ENCODE measurements at places on chromosomes 6 and 20.

GRCh38 chr6:5208471-5208971, 52.2 kb downstream of the LYRM4 start:
- no peak for DNase-seq

DNA sequence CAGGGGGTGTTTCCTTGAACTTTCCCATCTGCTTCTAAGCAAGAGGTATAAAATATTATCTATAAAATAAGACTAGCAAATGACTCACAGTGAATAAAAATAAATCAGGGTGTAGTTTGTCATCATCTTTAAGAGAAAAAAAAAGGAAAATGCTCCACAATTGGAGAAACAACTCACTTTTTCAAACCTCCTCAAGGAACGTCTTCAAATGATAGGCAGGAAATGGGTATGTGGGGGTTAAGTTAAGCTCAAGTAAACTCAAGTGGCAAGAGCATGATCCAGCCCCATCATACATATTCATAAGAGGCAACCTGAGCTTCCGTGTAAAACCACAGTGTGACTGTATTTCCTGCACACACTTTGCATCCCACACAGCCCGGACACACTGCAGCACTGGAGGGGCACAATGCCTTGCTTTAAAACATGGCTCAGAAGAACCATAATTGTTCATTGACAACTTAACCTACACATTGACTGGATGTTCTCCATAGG, 58.5 kb upstream of the CEP85L start:
- DNase-seq = peak; percentile 94

- DNase-seq = peak; percentile 1
These were observed 132.9 kb upstream of the MCHR2 start for GRCh38 chr6:100126790-100127484.

GRCh38 chr20:34163307-34163706, 51.3 kb upstream of the EIF2S2 start:
- no peak for DNase-seq

DNA sequence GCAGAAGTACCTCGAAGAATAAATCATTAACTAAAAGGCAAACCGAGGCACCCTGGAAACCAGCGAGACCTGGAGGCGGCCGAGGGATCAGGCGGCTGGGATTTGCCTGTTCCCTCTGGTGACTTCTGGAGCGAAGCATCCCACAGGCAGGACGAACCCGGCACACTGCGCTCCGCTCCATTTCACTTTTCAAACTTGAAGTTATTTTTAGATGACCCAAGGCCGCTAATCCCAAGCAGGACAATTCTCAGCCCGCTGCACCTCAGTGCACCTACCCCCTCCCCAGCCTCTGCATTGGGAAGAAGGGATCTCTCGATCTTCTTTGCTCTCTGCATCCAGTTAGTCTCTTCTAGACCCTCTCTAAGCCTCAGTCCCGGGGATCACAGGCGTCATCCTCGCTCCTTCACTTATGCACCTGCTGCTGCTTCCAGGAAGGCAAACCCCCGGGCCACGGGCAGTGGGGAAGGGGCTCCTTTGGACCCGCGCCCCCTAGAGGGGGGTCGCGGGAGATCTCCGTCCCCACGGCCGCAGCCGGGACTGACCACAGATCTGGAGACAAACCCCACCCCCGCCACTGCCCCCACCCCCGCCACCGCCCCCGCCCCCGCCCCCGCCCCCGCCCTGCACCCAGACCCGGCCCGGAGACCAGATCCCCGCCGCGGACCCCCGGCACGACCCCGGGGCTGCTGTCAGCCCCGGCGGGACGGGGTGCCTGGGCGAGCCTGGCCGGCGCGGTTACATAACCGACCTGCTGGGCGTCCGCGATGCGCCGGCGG, 636 bp downstream of the RCAN2 start:
- peak; percentile 66 for DNase-seq

DNA sequence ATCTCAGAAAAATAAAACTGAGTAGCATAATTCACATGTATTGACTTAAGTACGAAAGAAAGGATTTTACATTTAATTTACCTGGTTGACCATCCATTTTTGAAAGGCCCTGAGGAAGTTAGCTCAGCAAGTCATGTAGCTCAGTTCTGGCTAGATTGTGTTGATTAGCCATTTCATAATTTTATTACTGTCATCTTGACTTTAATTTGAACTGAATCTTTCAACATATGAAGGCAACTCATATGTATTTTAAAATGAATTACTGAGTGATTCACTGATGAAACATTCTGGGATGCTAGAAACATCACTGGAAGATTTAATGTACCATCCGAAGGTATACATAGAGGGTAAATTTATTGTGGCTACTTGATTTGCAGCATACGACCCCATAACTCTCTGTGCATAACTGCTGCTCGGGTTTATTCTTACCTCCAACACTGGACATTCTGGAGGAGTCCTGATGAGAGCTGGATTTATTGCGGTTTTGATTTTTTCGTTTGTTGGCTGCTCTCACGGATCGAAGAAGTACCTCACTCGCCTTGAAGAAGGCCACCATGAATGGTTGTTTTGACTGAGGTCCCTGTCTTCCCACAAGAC, 101.7 kb downstream of the BMP5 start:
- no peak for DNase-seq

- DNase-seq = no peak
These were observed 58.1 kb upstream of the SNAP91 start for GRCh38 chr6:83767033-83767432.

DNA sequence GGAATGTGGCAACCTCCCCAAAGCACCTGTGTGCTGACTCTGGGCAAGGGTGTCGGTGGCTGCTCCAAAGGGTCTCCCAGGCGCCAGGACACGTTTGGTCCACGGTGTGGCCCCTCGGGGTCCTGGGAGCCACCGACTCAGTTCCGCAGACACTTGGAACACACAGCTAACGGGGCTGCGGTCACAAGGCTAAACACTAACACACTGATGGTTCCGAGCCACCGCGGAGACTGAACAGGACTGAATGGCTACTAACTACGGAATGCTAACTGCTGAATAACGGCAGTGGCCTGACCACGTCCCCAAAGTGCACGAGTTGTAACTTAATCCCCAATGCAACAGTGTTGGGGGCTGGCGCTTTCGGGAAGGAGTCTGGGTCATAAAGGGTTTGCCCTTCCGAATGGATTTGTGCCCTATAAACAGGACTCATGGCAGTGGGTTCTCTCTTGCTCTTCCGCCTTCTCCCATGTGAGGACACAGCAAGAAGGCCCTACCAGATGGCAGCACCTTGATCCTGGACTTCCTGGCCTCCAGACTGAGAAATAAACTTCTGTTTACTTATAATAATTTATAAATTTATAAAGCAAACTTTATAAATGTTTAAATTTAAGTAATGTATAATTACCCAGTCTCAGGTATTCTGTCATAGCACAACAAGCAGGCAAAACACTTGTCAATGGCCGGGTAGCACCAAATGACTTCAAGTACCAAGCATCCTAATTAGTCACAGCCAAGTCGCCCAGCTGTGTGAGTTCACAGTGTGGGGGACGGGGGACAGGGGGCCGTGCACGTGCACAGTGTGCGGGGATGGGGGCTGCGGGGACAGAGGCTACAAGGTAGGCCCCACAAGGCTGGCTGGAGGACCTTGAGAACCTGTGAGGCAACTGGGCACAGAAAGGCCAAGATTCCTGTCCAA, 2.3 kb upstream of the EEF1A2 start:
- DNase-seq = peak; percentile 20

DNA sequence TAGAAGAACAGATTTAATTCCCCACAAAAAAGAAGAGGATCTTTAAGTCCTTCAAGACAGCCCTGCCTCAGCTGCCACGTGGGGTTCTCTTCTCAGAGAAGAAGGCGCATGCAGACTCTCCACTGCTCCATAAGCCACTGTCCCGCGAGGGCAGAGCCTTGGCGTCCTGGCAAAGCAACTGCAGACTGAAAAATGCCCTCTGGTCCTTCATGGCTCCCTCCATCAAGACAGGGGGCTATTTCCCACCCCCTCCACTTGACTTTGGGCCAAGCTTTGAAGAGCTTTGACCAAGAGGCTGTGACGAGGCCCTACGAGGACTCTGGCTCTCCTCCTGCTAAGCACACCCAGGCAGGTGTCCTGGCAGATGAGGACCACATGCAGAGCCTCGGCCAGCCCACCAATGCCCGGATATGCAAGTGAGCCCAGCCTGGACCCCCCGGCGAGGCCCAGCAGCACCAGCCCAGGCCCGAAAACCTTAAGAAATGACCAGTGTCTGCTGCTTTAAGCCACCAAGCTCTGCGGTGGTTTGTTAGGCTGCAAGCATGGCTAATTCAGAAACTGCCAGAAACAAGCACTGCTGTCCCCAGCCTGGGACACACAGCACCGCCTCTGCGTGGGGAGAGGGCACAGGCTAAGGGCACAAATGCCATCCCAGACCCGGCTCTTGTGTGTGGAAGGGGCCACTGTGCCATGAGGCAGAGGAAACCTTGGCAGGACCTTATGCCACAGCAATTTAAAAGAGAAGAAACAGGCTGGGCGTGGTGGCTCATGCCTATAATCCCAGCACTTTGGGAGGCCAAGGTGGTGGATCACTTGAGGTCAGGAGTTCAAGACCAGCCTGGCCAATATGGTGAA, 16.1 kb downstream of the GMEB2 start:
- no peak for DNase-seq

DNA sequence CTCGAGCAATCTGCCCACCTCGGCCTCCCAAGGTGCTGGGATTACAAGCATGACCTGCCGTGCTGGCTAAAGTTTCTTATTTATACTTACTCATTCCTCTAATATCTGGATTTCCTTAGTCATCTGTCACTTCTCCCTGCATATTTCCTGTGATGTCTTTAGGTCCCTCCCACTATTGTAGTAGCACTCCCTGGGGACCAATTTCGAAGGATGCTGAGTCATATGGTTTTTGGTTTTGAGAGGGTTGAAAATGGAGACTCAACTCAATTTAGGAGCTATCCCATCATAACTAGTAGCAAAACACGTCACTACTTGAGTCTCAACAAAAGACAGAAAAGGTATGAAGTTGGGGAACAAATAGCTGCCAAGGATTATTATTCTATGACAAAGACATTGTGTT, 20.2 kb downstream of the MCUR1 start:
- DNase-seq = peak; percentile 68

- DNase-seq = no peak
These were observed 165.0 kb downstream of the VEGFA start for GRCh38 chr6:43934803-43935602.

DNA sequence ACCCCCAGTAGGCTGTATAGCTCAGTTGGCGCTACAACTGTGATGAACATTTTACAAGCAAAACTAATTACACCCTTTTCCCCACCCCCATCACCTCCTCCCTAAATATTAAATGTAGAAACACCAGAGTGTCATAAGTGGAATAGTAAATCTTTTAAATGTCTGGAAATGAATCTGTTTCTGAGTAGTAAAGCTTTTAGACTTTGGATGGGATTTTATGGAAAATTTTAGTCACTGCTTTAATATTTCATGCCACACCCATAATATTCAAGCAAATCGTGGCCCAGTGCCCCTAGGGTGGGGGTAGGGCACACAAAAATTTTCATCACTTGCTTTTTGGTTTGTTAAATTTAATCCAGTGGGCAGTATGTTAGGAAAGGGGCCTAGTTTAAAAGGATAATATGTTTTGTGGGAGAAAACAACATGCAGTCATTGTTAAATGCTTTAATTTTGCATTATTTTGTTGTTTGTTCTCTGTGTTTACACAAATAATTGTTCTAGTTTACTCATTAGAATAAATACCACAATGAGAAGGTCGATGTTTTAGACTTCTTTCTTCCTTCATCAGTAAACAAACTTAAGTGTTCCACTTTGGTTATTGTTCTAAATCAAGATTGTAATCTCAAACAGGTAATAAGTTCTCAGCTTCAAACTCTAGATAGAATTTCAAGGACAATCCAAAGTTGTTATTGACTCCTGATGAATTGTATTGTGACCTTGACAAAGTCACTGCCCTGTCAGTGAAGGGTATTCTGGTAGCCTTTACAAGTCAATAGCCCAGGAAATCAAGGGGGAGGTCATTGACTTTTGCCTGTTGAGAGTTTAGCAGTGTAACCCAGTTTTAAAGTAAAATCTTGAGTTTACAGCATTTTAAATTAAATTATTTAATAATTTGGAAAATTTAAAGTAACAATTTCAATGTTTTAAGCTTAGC, 79.2 kb downstream of the CBFA2T2 start:
- no peak for DNase-seq

GRCh38 chr6:135085700-135086413, 31.2 kb upstream of the HBS1L start:
- no peak for DNase-seq

- no peak for DNase-seq
These were observed 36.8 kb downstream of the PTPRK start for GRCh38 chr6:128483472-128484135.

- peak; percentile 58 for DNase-seq
These were observed 65.2 kb upstream of the RSPO3 start for GRCh38 chr6:127053032-127053874.

DNA sequence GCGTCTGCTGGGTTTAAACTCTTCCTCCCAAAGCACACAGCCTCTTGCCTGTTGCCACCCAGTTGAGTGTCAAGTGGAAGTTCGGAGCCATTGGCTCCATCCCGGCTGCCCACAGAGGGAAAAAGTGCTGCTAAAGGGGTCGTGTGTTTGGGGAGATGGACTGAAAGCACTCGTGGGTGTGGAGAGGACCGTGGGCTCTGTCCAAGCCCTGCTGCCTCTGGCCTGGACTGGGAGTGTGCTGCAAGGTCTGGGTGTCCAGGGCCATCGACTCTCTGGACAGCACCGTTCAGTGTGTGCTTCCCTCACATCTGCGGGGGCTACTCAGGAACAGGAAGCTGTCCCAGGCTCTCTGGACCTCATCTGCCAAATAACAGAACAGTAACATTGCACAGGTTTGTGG, 269.3 kb downstream of the DLL1 start:
- no peak for DNase-seq

DNA sequence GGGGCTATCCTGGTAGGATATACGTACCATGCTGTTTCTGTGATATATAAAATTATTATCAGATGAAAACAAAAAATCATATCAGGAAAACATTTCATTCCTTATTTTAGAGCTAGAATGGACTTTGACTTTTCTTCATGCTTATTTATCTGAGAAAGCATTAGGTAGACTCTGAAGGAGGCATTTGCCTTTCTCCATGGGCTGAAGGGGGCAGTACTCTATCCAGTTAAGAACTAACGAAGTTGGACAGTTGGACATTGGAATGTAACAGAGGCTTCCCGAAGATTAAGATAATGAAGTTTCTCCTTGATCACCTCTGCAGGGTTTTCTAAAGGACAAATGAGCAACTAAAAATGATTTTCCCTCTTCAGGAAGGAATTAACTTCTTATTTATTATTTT, 233.9 kb downstream of the SAMD5 start:
- DNase-seq = no peak

DNA sequence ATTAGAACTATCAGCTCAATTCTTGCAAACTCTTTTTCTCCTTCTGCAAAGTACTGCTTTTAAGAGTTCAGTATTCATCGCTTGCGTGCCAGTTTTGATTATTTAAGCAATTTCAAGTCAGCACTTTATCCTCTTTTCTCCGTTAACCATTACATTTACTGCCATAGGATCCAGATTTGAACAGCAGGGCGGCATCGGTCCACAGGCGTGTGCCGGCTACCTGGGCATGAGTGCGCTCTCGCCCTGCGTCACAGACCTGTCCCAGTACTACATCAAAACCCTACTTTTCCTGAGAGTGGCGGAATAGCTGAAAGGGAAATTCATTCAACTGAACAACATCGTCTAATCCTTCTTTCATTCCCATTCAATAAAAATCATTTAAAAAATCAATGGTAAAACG, 53.4 kb downstream of the MYLK4 start:
- no peak for DNase-seq

- no peak for DNase-seq
These were observed 89.9 kb downstream of the PLCB1 start for GRCh38 chr20:8221887-8222419.

- DNase-seq = no peak
These were observed 10.7 kb upstream of the BPIFB1 start for GRCh38 chr20:33272155-33272873.
